H7 (cell line): ENCODE measurements at places on chromosomes 3 and 15. TPM values are rescaled to one million over a fixed set of nuclear protein-coding genes. Genes with fewer than 3 reads are reported as not detected.

TLR9 gene
- total RNA-seq, result not detected in 2 replicates

PRKCD gene
- 2.9 and 3.1 TPM in 2 replicates for total RNA-seq

MBD4 gene
- 25.1 and 37.4 TPM in 2 replicates for total RNA-seq

GOLGA8S gene
- total RNA-seq, result not detected in 2 replicates

ASB14 gene
- total RNA-seq, result 0.03 and 0.04 TPM in 2 replicates

GPR149 gene
- total RNA-seq, result not detected in 2 replicates

CCDC39 gene
- 0.07 TPM in 1 of 2 replicates, not detected in the other for total RNA-seq

NDUFB4 gene
- total RNA-seq, result 247 and 262 TPM in 2 replicates

SPINK8 gene
- total RNA-seq, result not detected in 2 replicates

ZBTB20 gene
- total RNA-seq, result 0.62 and 0.96 TPM in 2 replicates

CHST13 gene
- total RNA-seq, result 2.5 and 2.8 TPM in 2 replicates

OXTR gene
- 0.78 and 4.2 TPM in 2 replicates for total RNA-seq

ROPN1B gene
- 0.41 TPM in 1 of 2 replicates, not detected in the other for total RNA-seq

RBSN gene
- total RNA-seq, result 17.6 and 22.3 TPM in 2 replicates

UBAP1L gene
- total RNA-seq, result 0.14 and 1.6 TPM in 2 replicates

DNA sequence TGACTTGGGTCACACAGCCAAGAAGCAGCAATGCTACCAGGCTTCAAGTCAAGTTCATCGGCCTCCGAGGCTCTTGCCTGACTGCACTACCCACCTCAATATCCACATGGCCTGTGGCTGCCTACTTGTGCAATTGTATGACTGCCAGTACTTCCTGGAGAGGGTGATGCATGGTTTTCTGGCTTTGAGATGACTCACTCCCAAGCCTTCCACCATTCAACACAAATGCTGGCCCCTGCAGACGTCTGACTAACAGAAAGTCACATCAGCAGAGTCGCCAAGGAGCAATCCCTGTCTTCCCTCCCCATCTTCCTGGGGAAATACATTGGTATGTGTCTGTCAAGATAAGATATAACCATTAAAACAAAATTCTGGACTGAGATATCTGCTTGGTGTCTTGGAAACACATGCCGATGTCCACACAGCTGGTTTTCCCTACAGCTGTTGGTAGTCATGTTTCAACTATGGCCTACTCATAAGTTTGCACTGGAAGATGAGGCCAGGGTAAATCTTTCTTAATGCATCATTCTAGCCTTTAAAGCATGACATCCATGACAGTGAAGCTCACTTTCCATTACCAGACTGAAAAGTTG is 79.6 kb upstream of the SPATA12 start:
- no peak for DNase-seq

GRCh38 chr3:42654331-42655201 is 1.1 kb downstream of the ZBTB47 start:
- peak; percentile 96 for DNase-seq

DNA sequence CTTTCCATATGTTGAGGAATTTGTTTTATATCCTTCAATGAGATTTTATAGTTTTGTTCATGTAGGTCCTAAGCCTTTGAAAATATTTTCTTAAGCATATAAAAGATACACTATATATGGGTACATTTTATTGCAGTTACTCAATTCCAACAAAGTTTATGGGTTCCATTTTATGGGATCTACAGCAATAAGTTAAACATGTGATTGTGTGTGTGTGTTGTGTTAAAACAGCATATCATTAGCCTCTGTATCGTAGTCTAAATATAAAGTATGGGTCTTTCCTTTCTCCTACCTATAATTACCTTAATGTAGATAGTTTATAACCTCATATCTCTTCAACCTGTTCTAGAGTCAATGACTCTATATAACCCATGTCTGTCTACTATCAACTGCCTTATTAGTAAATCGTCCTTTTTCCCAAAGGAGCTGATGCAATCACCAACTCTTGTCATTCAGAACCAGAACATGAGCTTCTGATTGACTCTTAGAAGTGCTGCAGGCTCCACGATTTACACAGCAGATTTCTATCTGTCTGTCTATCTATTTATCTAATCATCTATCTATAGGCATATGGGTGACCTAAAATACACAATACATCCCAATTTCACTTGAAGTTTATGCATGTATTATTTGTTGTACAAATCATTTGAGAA is 512.6 kb upstream of the CBLB start:
- DNase-seq, result no peak

DNA sequence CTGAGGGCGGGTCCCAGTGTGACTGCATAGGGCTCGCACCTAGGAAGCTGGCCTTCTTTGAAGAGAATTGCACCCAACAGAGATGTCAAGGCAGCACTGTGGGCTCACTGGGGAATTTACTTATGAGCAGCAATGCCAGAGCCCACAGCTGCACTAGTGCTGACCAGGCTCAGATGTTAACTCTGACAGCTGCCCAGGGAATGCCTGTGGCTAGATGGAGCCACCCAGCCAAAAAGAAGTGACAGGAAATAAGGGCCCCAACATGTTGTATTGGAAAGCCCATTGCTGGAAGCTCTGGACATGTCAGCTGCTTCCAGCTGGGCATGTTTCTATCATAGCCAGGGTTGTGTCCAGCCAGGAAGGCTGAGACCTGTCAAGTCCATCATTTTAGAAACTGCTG is 90.9 kb upstream of the ZNF280D start:
- no peak for DNase-seq

- no peak for DNase-seq
These were observed 20.9 kb downstream of the HDAC11 start for GRCh38 chr3:13501056-13501455.

DNA sequence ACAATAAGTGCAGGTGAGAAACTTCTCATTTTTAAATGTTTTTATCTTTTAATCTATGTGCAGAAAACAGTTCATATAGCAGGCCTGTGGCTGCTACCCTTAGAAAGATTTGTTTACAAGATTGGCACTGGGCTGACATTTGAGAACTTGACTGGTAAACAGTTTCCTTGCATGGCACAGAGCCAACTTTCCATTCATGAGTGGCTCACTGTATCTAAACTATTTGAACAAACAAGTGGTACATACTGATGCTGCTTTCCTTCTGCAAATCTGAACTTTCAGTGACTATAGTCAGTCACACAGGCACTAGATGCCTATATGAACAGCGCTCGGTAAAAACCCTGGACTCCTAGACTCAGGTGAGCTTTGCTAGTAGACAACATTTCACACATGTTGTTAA is 6.3 kb upstream of the GTPBP8 start:
- no peak for DNase-seq

GRCh38 chr15:68372291-68372811 is 59.6 kb downstream of the ITGA11 start:
- DNase-seq, result peak; percentile 89

DNA sequence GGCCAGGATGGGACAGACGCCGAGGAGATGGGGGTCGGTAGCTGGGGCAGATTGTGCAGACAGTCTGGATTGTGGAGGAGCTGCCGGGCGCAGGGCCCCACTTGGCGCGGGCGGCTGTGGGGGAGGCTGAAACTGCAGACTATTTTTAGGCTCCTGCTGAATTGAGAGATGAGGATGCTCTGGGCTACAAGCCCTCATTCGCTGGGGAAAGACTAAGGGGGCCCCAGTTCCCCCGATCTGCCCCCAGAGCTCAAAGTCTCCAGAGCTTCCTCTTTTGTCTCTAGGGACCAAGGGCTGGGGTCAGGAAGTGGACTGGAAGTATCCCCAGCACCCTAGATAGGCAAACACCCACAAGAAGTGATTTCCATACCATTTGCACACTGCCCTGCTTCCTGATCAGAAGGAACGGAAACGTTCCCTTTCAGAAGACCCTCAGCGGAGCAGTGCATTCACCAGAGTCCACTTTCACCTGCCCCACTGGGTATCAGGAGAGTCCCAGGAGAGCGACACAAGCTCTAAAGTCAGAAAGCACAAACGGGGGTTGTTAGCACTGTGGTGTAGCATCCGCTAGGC is 29.7 kb downstream of the SEMA7A start:
- DNase-seq, result no peak

- no peak for DNase-seq
These were observed 220.8 kb downstream of the ZNF621 start for GRCh38 chr3:40745381-40746106.

- peak; percentile 74 for DNase-seq
These were observed 1.4 kb downstream of the ST6GAL1 start for GRCh38 chr3:186931532-186932280.

GRCh38 chr3:104102386-104102785 is 1264.3 kb upstream of the ALCAM start:
- peak; percentile 28 for DNase-seq

DNA sequence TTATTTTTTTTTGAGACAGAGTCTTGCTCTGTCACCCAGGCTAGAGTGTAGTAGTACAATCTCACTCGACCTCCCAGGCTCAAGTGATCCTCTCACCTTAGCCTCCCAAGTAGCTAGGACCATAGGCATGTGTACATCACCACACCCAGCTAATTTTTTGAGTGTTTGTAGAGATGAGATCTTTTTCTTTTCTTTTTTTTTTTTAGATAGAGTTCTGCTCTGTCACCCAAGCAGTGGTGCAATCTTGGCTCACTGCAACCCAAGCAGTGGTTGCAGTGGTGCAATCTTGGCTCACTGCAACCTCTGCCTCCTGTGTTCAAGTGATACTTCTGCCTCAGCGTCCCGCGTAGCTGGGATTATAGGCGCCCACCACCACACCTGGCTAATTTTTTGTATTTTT is 5.2 kb downstream of the CEP97 start:
- no peak for DNase-seq

- DNase-seq, result no peak
These were observed 122.3 kb downstream of the NR2E3 start for GRCh38 chr15:71932689-71933088.

GRCh38 chr3:16917256-16917935 is 32.6 kb downstream of the PLCL2 start:
- DNase-seq, result no peak

GRCh38 chr3:2024713-2025112 is 74.0 kb upstream of the CNTN4 start:
- no peak for DNase-seq

DNA sequence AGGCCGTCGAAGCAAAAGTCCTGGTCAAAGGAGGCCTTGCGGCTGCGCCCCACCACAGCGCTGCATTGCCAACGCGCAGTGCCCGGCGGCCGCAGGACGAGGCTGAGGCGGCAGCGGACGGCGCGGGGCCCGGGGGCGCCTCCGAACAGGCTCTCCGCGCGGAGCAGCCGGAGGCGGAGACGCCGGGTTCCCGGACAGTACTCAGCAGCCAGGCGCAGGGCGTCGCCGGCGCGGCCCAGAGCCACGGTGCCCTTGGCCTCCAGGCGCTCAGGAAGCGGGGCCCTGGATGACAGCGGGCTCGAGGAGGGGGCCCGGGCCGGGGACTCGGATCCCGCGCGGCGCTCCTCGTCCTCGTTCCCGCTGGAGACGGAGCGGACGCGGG is 1.1 kb downstream of the C2CD4B start:
- peak; percentile 67 for DNase-seq

GRCh38 chr3:32703491-32703972 is 18.5 kb downstream of the CNOT10 start:
- no peak for DNase-seq

- DNase-seq, result no peak
These were observed 115.9 kb upstream of the LPP start for GRCh38 chr3:188037965-188038581.

GRCh38 chr3:157166115-157166514 is 6.2 kb upstream of the CCNL1 start:
- no peak for DNase-seq

DNA sequence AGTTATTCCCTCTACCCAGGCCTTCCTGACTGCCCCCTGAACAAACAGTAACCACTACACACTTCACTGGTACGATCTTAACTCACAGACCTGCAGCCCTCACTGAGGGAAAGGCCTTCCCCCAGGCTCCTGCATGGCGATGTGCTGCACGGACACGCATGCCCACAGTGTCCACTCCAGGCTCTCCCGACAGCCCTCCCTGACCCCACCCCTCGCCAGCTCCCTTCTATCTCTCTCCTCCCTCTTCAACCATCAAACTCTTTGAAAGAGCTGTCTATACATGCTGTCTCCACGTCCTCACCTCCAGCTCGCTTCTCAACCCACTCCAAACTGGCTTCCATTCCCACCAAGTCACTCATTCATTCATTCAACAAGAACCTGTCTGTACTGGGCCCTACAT is 3.9 kb downstream of the SCN5A start:
- no peak for DNase-seq

DNA sequence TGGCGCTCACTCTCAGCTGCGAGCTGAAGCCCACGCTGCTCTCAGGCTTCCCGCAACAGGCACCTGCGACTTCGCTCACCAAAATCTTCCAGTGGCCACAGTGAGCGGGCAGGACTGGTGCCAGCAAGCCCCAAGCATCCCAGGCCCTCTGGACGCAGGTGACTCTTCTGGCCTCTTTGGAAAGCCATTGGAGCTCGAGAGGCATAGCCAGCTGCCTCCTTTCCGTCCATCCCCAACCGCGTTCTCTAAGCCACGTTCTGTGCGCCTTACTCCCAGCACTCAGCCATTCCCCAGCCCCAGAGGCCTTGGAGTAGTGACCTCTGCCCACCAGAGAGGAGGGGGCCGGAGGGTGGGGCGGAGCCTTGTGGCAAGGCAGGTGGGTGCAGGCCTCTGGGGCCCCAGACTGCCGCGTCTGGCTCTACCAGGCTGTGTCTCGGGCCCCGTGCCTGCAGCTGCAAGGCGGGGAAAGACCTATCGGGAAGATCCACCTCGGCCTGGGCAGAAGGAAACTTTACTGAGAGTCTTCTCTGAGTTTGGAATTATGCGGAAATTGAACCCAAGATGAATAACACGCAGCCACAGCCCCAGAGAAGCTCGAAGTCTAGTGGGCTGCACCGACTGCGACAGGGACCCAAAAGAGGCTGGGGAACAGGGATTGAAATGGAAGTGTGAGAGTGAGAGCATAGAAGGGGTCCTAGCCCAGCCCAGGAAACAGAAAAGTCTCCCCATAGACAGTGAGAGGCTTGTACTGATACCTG is 3.6 kb upstream of the SOX14 start:
- DNase-seq, result peak; percentile 65

GRCh38 chr3:166554023-166554422 is 716.8 kb upstream of the BCHE start:
- DNase-seq, result no peak

- no peak for DNase-seq
These were observed 187.7 kb upstream of the CHRNA7 start for GRCh38 chr15:31842532-31843195.

DNA sequence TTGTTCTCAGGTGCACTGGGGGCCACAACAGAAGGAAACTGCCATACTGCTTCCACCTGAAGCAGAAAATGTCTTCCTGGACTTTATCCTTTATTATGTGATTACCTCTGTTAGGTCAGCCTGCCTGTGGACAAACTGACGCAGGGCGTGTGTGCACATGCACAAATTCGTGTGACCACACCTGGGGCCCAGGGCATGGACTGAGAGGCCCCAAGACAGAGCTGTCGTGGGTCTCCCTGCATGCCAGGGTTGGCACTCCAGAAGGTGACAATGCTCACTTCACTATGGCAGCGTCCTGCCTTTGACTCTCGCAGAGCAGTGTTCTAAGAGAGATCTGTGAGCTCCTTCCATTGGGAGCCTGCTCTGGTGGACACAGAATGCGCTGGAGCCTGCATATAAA is 34.5 kb downstream of the CCDC12 start:
- DNase-seq, result no peak

GRCh38 chr3:153290268-153291015 is 128.4 kb downstream of the RAP2B start:
- DNase-seq, result no peak

GRCh38 chr3:126316031-126316461 is 41.2 kb downstream of the KLF15 start:
- no peak for DNase-seq
